ENCODE measurements at places on chromosomes 16 and 17.

- DNase-seq: no peak
These were observed 57.7 kb downstream of the SRL start for GRCh38 chr16:4184038-4184702.

DNA sequence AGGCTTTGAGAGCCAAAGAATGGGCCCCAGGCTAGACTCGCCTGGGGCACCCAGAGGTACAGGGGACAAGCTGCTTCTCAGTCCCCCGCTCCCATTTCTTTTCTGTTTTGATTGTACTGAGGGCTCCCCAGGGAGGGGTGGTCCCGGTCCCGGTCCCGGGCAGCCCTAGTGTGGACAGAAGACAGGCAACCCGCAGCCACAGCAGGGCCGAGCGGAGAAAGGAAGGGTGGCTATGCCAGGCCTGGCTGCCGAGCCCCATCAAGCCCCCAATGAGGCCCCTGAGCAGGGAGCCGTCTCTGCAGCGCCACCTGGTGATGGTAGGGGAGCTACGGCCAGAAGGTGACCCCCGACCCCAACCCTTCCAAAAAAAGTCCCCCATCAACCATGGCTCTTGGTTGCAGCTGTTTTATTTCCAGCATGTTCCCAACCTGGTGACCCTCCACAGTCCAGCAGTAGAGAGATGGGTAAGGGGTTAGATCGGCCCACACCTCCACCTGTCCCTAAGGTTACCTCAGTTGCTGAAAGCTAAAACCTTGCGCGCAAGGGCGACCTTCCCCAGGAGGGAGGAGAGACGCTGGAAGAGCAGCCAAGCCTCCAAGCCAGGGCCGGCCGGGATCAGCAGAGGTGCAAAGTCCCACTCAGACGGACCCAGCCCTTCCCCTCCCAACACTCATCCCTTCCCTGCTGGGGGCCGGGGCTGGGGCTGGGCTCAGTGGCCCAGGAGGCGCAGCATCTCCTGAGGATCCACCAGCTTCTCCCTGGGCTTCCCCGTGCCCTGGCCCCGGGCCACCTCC, 2.6 kb upstream of the GRIN2C start:
- peak; percentile 25 for DNase-seq

- DNase-seq: no peak
These were observed 34.9 kb downstream of the ARHGAP27 start for GRCh38 chr17:45397796-45398195.

- DNase-seq: no peak
These were observed 293.1 kb downstream of the HS3ST3B1 start for GRCh38 chr17:14593956-14594355.

- peak; percentile 26 for DNase-seq
These were observed 2.8 kb upstream of the PRKAR1A start for GRCh38 chr17:68509141-68510057.

GRCh38 chr17:58918884-58919283, 163.2 kb downstream of the PPM1E start:
- no peak for DNase-seq

DNA sequence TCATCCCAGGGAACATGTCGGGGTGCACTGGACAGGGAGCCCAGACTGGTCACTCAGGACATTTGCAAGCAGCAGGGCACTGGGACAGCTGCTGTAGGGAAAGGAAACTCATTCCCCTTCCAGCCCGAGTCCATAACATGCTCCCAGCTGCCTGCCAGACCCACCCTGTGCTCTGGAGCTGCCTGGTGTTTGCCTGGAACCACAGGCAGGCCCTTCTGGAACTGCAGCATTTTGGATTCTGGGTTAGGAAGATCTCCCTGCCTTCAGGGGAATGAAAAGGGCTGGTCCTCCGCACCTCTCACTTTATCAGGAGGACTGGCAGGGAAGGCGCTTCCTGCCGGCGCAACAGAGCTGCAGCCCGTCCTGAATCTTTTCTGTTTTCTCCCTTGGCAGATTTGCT, 41.2 kb downstream of the MEAK7 start:
- DNase-seq: no peak

DNA sequence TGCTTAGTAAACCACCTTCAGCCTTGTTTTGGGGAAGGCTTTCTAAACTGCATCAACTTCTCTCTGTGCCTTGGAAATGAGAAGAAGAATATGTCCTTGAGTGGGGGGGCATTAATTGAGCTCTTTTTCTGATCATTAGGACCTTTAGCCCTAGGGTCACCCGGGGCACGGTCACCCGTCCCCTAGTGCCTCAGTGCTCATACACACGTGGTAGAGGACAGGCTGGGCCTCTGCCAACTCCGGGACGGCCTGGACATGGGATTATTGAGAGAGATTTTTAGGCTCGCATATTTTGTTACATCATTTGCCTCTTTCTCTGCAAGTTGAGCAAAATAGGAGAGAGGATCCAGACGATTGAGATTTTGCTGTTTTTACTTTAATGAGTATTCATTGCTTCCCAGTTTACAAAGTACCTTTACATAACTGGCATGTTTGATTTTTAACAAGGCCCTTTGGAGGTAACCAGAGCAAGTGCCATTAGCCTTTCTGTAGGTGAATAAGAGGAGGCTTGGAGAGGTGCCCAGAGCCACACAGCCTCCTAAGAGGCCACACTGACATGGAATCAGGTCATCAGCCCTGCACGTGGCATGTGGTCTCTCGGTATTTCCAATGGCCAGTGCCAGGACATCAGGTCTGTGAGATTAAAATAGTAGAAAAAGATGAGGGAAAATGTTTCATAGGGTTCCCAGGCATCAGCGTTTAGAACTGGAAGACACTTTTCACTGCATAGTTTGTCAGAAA, 11.1 kb downstream of the PMM2 start:
- no peak for DNase-seq

Measured in RPMI7951 (cell line).